Spinal cord (tissue), 10 donors: ENCODE measurements at places on chromosomes 4 and X. TPM values are rescaled to one million over a fixed set of nuclear protein-coding genes. Genes with fewer than 3 reads are reported as not detected.

The AMOT gene
- total RNA-seq, result 17.6 TPM

The DKK2 gene
- 32.2 TPM for total RNA-seq

The DAPP1 gene
- 1.5 TPM for total RNA-seq

The FBXO8 gene
- 51.0 TPM for total RNA-seq

The PRDM8 gene
- 8.8 TPM for total RNA-seq

The CASP3 gene
- 37.5 TPM for total RNA-seq

The PLS3 gene
- 90.4 TPM for total RNA-seq

The XAGE1A gene
- not detected for total RNA-seq

DNA sequence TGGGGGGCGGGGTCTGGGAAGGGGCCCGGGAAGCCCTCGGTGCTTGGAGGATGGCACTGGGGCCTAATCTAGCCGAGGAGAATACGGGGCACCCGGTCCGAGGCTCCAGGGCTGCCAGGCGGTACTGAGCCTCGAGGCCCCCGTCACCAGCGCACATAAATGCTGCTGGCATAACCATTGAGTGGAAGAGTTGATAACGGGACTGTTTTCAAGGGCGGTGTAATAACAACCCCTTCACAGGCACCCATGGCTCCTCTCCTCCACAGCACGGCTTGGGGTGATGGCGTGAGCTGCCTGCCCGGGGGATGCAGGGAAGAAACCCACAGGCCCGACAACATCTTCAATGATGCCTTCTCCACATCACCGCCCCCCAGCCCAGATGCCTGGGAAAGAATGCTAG is 130.7 kb downstream of the FAM53A start:
- DNase-seq, result no peak

- no peak for DNase-seq
Measured at GRCh38 chr4:6113641-6114040, 86.7 kb downstream of the JAKMIP1 start.

- DNase-seq, result no peak
Measured at GRCh38 chr4:37555322-37555721, 130.9 kb downstream of the RELL1 start.

GRCh38 chrX:155877288-155877687 is 3.9 kb upstream of the VAMP7 start:
- DNase-seq, result no peak

GRCh38 chr4:25783943-25784342 is 78.8 kb downstream of the SEL1L3 start:
- DNase-seq, result no peak

DNA sequence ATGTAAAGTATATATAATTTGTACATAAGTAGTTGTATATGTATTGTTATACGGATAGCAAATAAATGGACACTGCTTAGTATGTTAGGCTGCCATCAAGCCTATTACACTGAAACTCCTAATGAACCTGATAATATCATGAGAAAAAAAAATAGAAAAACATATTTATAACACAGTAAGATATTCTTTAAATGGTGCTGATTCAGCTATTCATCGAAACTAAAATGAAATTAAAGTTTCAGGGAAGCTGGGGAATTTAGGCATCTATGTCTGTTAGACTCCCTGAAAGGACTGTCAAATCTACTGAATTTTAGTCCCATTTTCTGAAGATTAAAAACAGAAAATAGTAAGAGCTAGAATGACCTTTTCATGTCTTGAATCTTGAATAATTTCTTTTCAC is 647.1 kb upstream of the PABPC4L start:
- DNase-seq, result no peak

DNA sequence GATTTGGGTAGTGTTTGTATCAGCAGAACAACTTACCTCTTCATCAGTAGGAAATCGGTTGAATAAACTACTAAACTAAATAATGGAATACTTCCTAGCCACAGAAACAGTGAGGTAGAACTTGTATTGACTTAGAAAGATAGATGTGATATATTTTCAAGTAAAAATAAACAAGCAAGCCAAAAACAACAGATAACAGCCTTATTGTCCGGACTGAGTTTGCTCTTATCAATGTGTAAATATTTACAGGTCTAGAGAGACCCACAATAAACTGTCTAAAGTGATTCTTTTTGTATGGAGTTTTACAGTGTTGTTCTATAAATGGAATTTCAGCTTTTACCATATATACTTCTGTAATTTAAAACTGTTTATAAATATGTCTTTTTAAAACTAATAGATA is 721.8 kb downstream of the ADGRL3 start:
- no peak for DNase-seq

DNA sequence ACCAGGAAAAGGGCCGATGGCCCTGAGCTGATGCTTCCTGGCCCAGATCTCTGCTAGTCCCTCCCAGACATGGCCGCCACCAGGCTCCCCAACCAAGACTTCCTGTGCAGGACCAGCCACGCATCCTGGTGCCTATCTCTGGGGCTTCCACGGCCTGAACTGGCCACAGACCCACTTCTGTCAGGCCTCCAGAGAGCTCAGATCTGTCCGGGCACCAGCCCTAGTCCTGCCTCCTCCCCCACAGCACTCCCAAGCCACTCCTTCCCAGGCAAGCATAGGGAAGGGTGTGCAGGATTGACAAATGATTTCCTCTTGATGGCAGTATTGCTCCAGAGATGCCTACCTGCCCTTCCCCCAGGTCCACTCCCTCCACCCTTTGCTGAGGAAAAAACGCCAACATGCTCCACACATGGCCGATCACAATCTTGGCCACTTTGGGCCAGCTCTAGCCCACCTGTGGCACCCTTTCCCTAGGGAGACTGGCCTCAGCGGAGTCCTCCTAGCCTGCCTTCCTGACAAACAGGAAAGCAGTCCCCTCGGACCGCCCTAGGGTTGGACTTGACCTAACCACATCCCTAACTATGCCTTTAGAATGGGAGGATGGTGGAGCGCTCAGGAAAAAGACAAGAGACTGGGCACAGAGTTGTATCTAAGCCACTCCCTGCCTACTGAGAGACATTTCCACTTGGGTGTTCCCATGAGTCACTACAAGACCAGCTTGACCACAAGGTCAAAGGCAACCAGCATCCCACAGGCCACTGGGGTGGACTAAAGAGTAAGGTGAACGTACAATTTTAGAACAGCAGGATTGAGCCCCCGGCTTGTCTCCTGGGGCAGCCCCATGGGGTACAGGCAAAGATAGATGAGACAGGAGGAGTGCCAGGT is 277.5 kb upstream of the AGTR2 start:
- no peak for DNase-seq

DNA sequence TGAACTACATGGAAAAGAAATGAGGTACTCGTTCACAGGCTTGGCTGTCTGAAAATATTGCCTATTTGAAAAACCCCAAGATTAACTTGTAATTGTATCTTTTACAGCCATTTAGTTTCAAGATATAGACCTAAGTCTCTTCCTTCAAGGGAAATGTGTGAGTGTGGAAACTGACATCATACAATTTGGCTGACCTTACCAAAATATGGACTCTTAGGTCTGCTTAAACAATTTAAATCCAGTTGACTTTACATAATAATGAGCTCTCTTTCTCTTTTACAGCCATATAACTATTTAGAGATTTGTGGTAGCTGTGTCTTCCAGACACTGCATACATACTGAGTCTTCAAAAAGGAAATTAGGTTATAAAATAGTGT is 186.9 kb downstream of the NR3C2 start:
- DNase-seq, result no peak

DNA sequence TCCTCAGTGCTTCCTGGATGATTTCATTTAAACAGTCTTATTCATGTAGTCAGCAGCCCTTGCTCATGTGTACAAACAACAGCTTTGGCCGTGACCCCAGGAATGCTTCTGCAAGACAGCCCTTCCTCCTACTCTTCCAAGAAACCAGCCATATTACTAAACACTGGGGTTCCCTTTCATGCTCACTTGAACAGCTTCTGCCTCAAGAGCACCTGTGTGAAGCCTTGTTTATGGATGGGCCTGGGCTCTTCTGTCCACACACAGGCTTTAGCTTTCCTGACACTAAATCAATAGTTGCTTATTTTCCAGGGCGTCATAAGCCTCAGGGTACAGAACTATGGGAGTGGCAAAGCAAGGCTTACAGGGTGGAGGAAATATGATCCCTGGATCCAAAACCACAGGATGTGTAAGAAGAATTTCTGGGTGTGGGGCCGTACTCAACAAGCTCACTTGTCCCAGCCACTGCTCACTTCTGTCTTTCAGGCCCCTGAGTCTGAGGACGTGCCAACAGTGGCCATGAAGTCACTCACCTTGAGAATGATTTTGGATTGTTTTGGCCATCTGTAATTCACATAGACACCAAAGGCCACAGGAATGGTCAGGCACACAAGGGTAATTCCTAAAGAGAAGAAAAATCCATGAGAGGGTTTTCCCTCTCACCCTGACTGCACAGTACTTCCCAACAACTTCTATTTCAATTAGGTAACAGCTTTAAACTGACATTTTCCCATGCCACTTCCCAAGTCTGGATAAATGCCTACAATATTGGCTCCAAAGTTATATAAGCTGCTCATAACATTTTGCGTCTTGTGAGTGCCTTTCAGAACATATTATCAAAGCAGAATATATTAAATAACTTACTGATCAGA is 17.7 kb downstream of the SLC10A6 start:
- DNase-seq, result no peak

- DNase-seq, result no peak
Measured at GRCh38 chr4:30172416-30172815, 547.8 kb upstream of the PCDH7 start.

GRCh38 chr4:140266958-140267568 is 106.4 kb upstream of the SCOC start:
- no peak for DNase-seq

DNA sequence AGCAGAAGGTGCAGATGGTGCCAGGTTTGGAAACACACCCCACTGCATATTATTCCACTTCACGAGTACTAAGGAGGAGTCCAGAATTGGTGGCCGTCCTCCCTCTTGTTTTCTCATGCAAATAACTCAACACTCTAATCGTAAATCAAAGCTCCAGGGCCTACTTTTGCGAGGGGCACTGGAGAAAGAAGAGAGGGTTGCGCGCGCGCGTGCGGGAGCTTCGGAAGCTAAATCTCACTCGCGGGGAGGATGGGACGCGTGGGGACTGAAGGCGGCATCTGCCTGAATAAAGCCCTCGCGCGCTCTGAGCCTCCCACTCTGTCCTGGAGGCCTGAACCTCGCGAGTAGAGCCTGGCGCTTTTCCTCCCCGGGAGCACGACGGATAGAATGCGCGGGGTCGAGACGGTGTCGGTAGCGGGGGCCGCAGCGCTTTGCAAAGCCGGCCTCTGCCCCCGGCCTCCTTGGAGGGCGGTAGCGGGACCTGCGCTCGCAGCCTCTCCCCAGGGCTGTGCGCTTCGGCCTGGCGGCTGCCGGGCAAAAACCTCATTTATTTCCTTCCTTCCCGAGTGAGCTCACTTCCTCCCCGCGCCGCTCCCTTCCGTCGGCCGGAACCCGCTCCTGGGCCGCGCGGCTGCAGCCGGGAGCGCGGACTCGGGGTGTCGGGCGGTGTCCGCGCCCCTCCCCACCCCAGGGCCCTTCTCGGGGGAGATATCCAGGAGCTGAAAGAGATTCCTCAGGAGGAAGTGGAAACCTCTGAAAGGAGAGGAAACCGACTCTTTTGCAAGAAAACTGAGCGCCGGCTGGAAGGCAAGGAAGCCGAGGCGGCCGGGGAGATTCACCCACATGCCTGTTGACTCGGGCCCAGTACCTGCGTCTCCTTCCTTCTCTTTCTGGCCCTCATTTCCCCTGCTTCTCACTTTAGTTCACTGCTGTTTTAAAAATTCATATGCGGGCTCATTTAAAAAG is 20.7 kb downstream of the HAND2 start:
- no peak for DNase-seq

GRCh38 chr4:7165874-7166201 is 26.5 kb upstream of the SORCS2 start:
- no peak for DNase-seq

GRCh38 chrX:30949554-30949953 is 60.5 kb upstream of the TAB3 start:
- no peak for DNase-seq

DNA sequence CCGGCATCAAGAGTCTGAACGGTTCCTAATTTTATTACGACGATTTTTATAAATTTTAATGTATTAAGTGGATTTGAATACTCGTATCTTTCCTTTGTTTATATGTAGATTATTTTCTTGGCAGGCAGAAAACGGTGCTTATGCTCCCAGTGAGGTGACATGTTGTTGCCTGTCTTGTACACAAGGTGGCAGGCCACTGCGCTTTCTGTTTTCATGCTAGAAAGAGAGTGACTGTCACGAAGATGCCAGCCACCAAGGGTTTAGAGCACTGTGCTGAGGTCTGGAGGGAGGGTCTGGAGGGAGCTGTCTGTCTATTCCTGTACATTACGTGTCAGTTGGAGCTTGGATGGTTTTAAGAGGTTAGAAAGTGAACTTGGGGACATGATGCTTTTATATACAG is 87.7 kb downstream of the SHROOM2 start:
- peak; percentile 55 for DNase-seq

DNA sequence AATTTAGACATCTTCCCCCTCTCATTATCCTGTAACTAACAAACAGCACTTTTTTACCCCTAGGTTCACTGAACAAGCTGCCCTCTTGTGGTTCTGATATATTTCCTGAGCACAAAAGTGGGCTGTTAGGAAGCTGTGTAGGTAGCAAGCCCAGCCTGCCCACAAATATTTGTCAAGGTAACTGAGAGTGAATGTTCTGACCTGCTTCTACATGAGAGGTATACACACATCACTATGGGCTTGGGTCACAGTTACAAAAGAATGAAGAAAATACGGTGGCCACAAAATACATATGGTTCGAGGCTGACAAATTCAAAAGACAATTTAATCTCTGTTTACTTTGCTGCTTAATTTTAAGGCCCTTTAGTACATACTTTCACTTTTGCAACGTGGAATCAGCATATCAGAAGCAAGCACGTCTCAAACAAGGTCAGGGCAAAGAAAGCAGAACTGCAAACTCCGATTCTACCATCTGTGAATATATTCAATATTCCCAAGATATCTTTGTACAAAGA is 78.7 kb downstream of the RBM47 start:
- DNase-seq, result no peak

- no peak for DNase-seq
Measured at GRCh38 chr4:176404621-176405020, 84.9 kb downstream of the SPCS3 start.

DNA sequence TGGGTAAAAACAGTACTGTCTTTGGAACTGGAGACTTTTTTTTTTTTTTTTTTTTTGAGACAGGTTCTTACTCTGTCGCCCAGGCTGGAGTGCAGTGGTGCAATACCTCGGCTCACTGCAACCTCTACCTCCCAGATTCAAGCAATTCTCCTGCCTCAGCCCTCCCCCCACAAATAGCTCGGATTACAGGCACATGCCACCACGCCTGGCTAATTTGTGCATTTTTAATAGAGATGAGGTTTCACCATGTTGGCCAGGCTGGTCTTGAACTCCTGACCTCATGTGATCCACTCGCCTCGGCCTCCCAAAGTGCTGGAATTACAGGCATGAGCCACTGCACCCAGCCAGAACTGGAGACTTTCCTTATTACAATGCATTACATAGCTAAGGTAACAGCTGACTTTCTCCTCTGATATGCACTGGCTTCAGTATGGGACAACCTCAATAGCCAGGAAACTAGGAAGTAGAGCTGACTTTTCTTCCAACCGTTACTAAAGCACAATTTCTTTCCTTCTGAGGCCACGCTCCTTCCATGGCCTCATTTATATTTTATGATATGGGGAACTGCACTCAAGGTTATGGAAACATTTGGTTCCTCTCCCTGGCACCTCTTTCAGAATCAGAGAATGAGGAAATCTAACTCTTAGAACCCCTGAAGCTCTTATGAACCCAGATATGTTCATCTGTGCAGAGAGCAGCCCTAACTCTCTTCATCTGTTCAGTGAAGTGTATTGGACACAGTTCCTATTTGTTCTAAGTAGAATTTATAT is 53.5 kb upstream of the FAM9B start:
- DNase-seq, result no peak

GRCh38 chr4:38765382-38765781 is 17.4 kb downstream of the TLR10 start:
- peak; percentile 46 for DNase-seq

- DNase-seq, result no peak
Measured at GRCh38 chr4:180757927-180758326, 1485.3 kb upstream of the TENM3 start.
